EH (cell line): ENCODE measurements at places on chromosomes 2 and 18.

- no peak for DNase-seq
Observed at GRCh38 chr2:75594596-75594995, 33.9 kb upstream of the EVA1A start.

DNA sequence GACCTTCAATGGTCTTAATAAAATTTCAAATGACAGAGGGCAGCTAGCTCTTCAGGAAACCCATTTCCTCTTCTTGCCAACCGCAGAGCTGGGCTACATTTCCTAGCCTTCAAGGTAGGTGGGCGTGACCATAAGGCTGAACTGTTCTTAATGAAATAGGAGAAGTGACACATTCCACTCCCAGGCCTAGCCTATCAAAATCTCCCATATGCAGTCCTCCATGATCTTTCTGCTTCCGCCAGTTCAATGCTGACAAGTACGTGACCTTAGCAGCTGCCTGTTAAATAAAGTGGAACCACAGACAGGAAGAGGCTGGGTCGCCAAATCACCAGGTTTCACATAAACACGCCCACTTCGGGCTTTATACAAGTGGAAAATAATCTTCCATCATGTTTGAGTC, 13.2 kb downstream of the SERPINE2 start:
- no peak for DNase-seq

- no peak for DNase-seq
Observed at GRCh38 chr2:200364620-200365019, 58.1 kb downstream of the SPATS2L start.

GRCh38 chr2:233303252-233303651, 4.4 kb upstream of the SAG start:
- no peak for DNase-seq

- peak; percentile 89 for DNase-seq
Observed at GRCh38 chr2:237726401-237726830, 72.2 kb upstream of the RBM44 start.

GRCh38 chr2:43631618-43632317, 5.3 kb upstream of the PLEKHH2 start:
- no peak for DNase-seq

- no peak for DNase-seq
Observed at GRCh38 chr2:176066645-176067588, 16.8 kb downstream of the EVX2 start.

DNA sequence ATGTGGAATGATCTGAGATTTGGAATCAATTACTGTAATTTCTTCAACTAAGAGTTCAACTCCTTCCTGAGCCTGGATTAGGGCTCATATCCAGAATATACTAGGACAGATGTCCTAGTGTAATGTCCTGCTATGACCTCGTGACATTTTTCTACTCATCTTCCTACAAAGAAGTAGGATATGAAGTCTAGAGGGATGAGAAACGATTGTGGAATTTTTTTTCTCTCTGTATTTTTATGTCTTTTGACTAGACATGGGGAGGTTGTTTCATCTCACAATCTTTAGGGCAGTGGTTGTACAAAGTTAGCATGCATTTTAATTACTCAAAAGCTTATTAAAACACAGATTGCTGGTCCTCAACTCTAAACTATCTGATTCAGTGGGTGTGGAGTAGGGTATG, 203.0 kb downstream of the PARD3B start:
- DNase-seq = peak; percentile 65

GRCh38 chr18:11147371-11147951, 1.9 kb downstream of the PIEZO2 start:
- no peak for DNase-seq

GRCh38 chr18:7927119-7927518, 360.0 kb downstream of the PTPRM start:
- no peak for DNase-seq

GRCh38 chr18:24988253-24988840, 363.6 kb downstream of the ZNF521 start:
- no peak for DNase-seq

GRCh38 chr2:239359196-239359912, 41.5 kb downstream of the HDAC4 start:
- no peak for DNase-seq

DNA sequence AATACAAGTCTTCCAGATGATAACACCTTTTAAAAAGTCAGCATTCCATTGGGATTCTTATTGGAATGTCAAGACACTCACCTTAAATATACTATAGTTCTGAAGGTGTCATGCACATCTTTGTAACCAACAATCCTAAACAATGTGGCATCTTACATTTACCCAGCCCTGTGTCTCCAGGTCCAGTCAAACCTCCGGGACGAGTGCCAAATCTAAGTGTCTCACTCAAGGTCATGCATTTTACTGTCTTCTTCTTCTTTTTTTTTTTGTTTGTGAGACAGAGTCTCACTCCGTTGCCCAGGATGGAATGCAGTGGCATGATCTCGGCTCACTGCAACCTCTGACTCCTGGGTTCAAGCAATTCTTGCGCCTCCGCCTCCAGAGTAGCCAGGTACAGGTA, 206.9 kb upstream of the FAM98A start:
- DNase-seq = peak; percentile 64

GRCh38 chr2:67213677-67214402, 183.3 kb upstream of the ETAA1 start:
- no peak for DNase-seq

- DNase-seq = no peak
Observed at GRCh38 chr2:16190446-16191270, 250.3 kb downstream of the MYCN start.

GRCh38 chr2:232236200-232236599, 142.4 kb upstream of the ALPP start:
- DNase-seq = no peak

DNA sequence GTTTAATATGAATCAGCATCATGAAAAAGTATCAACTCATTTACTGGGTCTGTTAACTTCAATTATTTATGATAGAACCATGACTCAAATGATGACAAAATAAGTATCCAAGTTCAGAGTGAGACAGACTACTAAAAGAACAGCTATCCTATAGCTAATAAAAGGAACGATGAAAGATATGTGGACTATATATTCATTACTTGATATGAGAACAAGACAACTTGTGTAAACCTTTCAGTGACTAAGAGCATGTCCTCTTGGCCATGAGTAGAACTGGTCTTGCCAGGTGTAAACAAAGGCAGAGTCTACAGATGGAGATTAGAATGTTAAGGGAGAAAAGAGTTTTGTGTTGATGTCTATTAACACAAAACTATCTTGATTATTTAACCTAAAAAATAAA, 360.4 kb upstream of the ZC3H15 start:
- no peak for DNase-seq

GRCh38 chr2:152167065-152167464, 8.5 kb downstream of the STAM2 start:
- no peak for DNase-seq
